ENCODE measurements at places on chromosomes 1 and 21.

- DNase-seq = no peak
These were observed 83.5 kb downstream of the ATP5PO start for GRCh38 chr21:33831962-33832659.

GRCh38 chr1:200665861-200666260, 3.8 kb downstream of the DDX59 start:
- DNase-seq = no peak

- DNase-seq = no peak
These were observed 6.2 kb downstream of the ADAMTSL4 start for GRCh38 chr1:150555198-150555970.

GRCh38 chr21:21412096-21412495, 413.9 kb downstream of the NCAM2 start:
- no peak for DNase-seq

- no peak for DNase-seq
These were observed 134.8 kb downstream of the NOS1AP start for GRCh38 chr1:162204129-162204822.

DNA sequence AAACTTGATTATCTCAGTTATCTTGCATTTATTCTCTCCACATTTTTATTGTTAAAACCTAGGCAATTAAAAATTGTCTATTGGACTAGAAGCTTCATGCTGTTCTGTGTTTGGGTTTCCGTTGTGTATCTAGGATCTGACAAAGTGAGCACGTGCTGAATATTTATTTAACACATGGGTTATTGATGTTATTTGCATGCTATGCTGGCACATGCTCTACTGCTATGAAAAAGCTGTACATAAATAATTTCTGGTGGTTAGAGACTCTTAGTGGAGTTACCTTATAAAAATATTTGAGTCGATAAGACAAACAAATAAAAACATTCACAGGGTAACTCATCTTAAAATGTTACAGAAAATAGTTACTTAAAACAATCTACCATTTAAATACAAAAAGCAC, 1769.7 kb downstream of the MRPL39 start:
- no peak for DNase-seq

- no peak for DNase-seq
These were observed 102.1 kb downstream of the XCL2 start for GRCh38 chr1:168441745-168442144.

- DNase-seq = no peak
These were observed 444 bp upstream of the MAP3K6 start for GRCh38 chr1:27367160-27367650.

GRCh38 chr21:37405629-37406028, 39.1 kb downstream of the DYRK1A start:
- DNase-seq = no peak

DNA sequence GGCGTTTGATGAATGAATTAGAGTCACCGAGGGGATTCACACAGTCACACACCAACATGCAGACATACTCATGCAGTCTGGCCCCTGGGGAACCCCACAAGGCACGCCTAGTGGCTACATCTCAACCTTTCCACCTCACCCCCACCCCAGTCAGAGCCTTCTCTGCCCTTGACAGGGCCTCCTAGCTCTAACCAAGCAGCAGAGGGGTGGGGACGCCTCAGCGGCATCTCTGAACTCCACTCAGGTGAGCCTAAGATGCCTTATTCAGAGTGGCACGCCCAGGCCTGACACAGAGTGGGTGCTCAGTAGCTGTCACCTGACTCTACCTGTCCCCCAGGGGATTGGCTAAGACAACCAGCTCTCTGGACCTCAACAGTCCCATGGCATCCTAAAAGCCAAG, 3.7 kb upstream of the SDC3 start:
- no peak for DNase-seq

- DNase-seq = no peak
These were observed 12.1 kb downstream of the ATP6V1G3 start for GRCh38 chr1:198528364-198528763.

GRCh38 chr21:39232861-39233291, 49.6 kb upstream of the PSMG1 start:
- DNase-seq = no peak

DNA sequence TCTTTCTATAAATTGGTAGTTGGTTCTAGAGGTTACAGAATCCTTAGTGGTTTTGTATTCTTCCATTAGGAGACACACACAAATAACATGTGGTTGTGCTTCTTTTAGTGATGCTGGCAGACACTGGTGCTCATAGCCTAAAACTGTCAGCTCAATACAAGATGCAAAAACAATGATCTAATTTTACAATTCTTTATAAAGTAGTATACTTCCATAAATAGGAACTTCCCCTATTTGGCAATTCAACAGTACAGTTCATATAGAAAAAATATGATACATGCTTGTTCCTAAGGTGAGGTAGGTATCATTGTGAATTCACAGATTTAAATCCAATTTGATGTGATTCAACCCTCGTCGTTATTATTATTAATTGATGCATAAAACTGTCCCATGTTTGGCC, 20.8 kb upstream of the CCDC17 start:
- DNase-seq = no peak

- no peak for DNase-seq
These were observed 8.1 kb upstream of the TRIM67 start for GRCh38 chr1:231153726-231154125.
